ENCODE measurements at places on chromosomes 6 and 20.

DNA sequence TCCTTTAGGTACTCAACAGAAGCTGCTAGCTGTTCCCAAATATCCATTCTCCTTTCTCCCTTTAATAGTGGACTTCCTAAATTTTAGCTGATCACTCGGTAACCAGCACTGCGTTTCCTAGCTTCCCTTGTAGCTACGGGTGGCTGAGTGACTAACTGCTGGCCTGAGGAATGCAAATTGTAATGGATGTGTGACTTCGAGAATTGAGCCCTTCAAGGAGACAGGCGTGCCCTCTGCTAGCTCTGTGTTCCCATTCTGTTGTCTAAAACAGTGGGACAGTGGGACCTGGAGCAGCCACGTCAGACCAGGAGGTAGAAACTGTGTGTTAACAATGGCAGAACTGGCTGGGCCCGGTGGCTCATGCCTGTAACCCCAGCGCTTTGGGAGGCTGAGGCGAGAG is 56.5 kb downstream of the SCML4 start:
- no peak for DNase-seq

GRCh38 chr6:20755631-20756030 is 221.4 kb downstream of the CDKAL1 start:
- DNase-seq = no peak

DNA sequence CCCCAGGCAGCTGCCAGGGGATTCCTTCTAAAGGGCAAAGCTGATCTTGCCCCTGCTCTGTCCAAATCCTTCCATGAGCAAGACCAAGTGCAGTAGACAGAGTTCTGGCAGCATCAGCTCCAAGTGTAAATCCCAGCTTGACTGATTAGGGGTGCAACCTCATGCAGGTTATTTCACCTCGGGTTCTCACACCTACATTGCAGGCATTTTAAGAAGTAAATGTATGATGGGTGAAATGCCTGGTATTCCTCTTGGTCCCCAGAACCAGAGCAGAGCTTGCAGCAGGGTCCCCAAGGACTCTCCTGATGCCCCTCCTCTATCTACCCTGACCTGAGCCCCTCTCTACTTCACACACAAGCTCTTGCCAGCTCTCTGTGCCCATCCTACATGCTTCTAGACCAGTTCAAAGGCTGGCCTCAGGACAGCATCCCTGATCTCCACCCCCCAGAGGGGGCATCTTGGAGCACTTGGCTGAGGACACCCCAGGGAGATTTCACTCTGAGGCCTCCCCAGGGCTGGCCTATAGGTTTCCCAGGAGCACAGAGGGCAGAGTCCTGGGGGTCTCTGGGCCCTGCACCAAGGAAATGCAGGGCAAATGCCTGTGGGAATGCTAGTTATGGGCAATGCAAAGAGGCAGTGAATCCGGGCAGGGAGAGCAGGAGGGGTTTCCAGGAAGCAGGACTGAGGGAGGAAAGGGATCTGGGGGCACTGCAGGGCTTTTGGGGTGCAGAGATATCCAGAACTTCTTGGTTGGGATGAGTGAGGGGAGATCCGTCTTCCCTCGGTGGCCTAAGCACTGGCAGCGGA is 1.0 kb downstream of the LZTS3 start:
- no peak for DNase-seq

DNA sequence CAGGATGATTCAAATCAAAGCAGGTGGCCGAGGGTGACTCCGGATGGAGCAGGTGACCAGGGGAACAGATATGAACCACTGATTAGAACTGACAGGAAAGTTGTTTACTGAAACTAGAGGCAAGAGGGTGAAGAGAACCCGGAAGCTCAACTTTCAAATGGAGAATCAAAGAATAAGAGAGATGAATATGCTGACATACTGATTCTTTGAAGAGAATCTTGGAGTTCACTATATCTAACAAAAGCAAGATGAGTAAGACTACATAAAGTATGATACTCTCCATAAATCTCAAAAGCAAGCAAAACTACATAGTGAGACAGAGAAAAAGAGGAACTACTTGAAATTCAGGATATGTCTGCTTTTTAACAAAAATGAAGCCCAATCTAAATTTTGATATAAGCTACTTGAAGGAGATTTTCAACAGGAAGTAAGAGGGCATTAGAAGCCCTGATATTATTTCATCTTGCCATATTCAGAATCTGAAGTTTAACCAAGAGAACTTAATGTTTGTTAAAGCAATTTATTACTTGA is 4.0 kb upstream of the UBD start:
- DNase-seq = no peak

DNA sequence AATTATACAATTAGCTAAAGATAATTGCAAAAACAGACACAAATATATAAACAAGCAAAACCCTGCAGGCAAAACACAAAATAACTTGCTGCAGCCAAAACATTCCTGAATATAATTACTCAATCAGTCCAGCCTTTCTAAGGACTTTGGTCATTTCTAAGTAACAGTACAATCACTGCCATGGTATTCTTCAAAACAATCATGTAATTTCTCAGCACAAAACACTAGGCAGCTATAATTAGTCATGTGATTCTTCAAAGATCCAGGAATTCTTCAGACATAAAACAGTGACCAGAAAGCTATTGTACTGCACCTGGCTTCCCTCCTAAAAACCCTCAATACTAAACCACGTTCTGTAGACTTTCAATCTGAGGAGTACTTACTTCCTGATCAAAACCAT is 881.1 kb downstream of the EPHA7 start:
- DNase-seq = no peak

DNA sequence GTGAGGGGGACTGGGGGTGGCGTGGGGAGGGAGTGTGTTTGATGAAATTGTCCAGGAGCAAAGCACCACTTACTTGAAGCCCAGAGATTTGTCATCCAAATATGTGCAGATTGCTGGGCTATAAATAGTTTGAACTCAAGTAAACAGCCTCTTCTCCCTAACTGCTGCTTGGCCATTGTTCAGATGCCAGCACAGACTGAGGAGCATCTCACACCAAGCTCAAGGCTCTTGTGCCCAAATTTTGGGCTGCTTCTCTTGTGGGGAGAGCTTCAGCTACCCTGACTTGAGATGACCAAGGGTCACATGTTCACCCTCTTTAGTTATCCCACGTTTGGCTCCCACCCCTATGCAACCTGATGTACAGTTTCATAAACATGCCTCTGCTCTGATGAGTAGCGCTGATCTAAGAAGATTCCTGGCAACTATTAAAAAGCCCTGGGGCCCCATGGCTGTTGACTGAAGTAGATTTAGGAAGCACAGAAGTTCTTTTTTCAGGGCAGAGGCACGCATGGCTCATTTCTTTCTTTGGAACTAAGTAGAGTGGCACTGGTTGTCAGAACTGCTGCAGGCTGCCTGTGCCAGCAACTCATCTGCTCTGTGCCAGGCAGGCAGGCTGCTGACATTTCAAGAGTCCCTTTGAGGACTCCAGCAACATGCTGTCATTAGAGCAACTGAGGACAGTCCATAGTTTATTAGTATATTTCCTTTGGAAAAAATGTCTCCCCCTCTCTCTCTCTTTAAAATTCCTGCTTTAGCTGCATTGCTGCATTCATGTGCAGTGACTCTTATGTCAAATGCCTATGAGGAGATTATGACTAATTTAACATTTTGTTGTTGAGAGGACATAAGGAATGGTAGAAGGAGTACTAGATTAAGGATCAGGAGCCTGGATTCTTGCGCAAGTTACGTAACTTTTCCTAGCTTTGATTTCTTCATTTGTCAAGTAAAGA is 9.6 kb upstream of the PKIG start:
- DNase-seq = no peak

DNA sequence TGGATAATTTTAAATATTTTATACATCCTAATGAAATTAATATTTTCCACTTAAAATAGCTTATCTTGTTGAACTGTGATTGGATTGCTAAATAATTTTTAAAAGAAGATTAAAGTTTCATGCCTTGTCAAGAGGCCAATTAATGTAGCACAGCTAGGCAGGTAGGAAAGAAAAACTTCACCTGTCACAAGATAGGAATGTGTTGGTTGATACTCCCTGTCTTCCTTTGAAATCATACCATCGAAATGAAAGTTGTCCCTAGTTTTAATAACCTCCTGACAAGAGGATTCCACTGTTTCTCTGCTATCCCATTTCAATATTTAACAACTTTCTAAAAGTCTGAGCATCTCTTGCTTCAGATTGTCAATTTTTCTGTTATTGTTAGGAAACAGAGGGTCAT is 80.8 kb downstream of the BMP6 start:
- DNase-seq = no peak

DNA sequence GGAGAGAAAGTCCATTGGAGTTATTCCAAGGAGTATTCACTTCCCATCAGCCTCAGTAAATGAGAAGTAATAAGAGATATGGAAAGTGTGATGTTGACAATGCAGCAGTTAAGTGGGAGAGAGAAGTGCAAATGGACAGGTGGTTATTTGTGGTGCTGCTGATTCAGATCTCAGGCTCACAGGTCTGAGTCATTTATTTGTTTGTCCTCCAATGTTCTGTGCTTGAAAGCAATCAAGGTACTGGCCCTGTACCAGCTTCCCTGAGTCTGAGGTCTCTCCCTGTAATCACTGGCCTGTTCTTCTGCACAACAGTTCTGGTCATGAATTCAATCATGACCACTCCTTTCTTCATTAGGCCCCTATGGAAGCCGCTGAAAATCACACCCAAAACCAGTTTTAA is 827.7 kb downstream of the MAFB start:
- DNase-seq = no peak

GRCh38 chr20:39123185-39123557 is 161.0 kb downstream of the DHX35 start:
- no peak for DNase-seq

DNA sequence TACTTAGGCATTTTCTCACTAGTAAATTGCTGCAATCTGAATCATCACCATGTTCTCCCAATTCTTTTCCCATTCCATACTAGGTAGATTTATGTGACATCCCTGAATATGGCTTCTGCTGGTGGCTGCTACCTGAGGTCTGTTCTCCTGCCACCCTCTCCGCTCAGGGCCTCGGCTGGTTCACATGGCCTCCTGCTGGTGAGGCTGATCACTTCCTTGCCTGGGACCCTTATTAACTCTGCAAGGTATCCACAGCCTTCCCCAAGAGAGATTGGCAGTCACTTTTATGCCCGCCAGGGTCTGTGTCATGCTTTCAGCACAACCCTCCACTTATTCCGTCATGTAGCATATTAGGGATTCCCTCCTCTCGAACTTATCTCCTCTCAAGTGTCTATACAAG is 424.5 kb upstream of the FLRT3 start:
- no peak for DNase-seq

DNA sequence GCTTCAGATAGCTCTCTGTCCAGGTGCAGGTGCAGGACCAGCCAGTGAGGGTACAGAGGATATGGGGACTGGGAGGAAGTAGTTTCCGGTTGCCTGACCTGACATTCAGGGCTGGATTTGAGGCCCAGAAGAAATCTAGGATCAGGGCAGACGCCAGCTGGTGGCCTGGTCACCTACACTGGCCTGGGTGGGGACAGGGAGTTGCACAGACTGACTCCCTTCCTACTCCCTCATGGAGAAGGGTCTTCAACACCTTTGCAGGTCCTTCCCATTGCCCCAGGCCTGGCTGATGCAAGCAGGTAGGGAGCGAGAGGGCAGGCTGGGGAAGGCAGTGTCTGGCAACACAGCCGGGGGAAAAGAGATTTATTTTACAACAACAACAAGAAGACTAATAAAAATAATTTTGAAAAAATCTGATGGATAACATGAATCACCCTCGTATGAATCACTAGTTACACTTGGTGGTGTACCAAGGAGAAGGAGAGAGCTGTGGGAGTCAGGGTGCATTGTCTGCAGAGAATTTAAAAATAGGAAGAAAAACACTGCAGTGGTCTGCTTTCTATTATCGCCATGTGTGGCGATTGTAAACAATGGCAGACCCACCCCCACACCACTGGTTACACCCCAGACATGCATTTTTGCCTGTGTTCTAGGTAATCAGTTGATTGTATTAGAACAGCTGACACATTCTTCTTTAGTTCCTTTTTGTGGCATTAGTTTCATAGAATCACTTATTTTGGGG is 62.3 kb upstream of the SNX9 start:
- DNase-seq = no peak

- DNase-seq = no peak
These were observed 102.4 kb upstream of the ISM1 start for GRCh38 chr20:13118676-13119075.

DNA sequence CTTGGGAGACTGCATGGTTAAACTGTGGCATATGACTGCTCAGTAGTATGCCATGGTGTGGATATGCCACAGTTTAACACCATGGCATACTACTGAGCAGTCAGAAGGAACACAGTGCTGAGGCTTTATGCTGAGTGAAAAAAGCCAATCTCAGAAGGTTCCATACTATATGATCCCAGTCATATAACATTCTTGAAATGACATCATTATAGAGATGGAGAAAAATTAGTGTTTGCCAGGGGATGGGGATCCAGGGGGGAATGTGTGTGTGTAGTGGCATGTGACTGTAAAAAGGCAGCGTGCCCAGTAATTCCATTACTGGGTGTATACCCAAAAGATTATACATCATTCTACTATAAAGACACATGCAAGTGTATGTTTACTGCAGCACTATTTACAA is 85.8 kb downstream of the FOXF2 start:
- no peak for DNase-seq

- DNase-seq = no peak
These were observed 7.7 kb downstream of the AMD1 start for GRCh38 chr6:110882274-110882619.

- no peak for DNase-seq
These were observed 1.2 kb downstream of the ISM1 start for GRCh38 chr20:13222319-13222716.

DNA sequence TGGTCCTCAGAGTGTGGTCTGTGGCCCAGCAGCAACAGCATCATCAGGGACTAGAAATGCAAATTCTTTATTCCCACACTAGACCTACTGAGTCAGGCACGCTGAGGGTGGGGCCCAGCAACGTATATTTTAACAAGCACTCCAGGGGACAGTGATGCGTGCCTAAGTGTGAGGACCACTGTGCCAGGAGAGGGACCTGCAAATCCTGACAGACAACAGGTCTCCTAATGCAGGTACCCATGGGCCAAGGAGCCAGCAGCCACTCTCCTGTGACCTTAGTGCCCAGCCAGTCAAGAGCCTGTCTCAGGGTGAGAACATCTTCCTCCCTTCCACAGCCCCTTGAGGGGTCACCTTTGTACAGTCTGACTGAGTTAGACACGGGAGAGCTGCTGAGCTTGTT is 8.0 kb upstream of the MYLK2 start:
- no peak for DNase-seq

DNA sequence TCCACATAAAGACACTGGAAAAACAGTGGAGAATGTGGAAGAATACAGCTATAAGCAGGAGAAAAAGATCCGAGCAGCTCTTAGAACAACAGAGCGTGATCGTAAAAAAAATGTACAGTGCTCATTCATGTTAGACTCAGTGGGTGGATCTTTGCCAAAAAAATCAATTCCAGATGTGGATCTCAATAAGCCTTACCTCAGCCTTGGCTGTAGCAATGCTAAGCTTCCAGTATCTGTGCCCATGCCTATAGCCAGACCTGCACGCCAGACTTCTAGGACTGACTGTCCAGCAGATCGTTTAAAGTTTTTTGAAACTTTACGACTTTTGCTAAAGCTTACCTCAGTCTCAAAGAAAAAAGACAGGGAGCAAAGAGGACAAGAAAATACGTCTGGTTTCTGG is 57.1 kb downstream of the MAP3K4 start:
- no peak for DNase-seq

GRCh38 chr6:145749632-145750031 is 14.3 kb upstream of the EPM2A start:
- no peak for DNase-seq

- DNase-seq = no peak
These were observed 9.9 kb downstream of the BLOC1S5 start for GRCh38 chr6:8054276-8054675.

GRCh38 chr6:142907544-142907943 is 37.4 kb downstream of the HIVEP2 start:
- DNase-seq = no peak
